Non-pigmented ciliary epithelial cell (primary cell): ENCODE measurements at places on chromosomes 1 and 21.

DNA sequence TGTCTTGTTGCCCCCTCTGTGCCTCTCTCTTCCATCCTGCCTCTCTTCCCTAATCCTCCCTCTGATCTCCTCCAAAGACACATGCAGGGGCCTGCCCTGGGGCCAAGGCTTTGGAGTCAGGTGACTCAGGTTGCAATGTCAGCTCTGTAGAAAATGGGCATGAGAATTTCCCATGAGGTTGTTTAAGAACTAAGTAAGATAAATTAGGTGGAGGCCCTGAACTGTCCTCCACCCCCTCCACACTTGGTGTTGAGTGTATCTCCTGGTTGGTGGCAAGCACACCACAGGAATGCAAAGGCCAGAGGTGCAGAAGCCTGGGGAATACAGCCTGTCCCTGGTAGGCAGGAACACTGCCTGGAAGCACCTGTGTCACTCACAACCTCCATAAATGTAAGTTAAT is 63.9 kb upstream of the GRIK3 start:
- no peak for DNase-seq

GRCh38 chr1:46080257-46080656 is 52.2 kb downstream of the PIK3R3 start:
- DNase-seq: no peak

GRCh38 chr1:6184083-6184783 is 4.1 kb upstream of the CHD5 start:
- DNase-seq: no peak

- no peak for DNase-seq
These were observed 493.5 kb downstream of the DPYD start for GRCh38 chr1:97427371-97427770.

DNA sequence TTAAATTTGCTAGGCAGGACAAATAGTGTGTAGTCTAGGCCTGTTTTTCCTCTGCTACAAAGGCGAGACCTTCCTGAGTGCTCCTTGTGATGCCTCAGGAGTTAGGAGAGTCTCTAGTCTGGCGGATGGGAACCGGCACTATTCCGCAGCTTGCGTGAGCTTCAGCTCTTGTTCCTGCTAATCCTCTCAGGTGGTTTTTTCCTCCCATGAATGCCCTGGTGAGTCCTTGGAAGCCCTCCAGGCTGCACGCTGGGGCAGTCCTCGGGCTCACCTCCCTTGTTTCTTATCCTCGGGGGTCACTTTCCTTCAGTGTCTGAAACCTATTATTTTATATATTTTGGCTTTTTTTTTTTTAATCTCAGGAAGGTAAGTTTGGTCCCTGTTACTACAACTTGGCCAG is 28.2 kb downstream of the UTS2 start:
- DNase-seq: no peak

DNA sequence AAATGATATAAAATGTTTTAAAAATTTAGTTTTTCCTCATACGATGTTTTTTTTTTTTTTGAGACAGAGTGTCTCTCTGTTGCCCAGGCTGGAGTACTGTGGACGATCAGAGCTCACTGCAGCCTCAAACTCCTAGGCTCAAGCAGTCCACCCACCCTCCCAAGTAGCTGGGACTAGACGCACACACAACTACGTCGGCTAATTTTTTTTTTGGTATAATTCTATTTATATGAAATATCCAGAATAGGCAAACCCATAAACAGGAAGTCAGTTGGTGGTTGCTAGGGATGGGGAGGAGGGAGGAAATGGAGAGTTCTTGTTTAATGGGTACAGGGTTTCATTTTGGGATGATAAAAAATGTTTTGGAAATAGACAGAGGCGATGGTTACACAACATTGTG is 56.5 kb downstream of the WARS2 start:
- no peak for DNase-seq

GRCh38 chr1:98382586-98382985 is 278.9 kb upstream of the SNX7 start:
- no peak for DNase-seq
